ENCODE measurements at places on chromosomes 13 and 19. TPM values are rescaled to one million over a fixed set of nuclear protein-coding genes. Genes with fewer than 3 reads are reported as not detected.
A peak's percentile ranks its signal among the peaks of the same experiment; 100 is the strongest.

GRCh38 chr19:12064590-12065538 lies at the start of gene ZNF844:
TSS of gene ZNF844 (plus strand) at chr19:12064731. CDS start at chr19:12064874, 143 bp downstream.
- DNase-seq, result peak; percentile 97

DNA sequence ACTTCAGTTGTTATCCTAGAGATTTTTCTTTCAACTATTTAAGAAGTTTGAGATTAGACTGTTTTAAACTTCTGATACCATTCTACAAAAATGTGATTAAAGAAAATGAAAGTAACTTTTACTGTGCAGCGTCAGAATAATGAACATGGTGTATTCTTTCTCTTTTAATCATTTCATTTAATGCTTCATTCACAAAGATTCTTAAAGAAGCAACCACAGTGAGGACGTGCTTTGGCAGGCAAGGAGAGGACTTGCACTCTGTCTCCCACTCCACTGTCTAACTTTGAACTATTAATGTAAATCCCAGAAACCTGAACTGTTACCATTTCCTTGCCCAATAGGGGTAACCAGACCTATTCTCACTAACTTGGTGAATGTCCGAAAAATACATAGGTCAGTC lies 137.0 kb downstream of the KCNRG start:
- no peak for DNase-seq

DNA sequence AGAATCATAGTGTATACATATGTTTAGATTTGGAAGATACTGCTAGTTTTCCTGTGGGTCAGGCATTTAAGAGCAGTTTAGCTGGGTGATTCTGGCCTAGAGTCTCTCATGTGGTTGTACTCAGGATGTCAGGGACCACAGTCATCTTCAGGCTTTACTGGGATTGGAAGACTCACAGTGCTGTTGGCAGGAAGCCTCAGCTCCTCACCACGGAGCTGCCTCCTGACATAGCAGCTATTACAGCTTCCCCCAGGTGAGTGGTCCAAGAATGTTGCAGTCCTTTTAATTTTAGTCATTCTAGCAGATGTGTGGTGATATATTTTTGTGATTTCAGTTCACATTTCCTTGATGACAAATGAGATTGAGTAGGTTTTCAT lies 16.9 kb upstream of the GPR18 start:
- no peak for DNase-seq

MEF2B gene
- total RNA-seq, result not detected

DNA sequence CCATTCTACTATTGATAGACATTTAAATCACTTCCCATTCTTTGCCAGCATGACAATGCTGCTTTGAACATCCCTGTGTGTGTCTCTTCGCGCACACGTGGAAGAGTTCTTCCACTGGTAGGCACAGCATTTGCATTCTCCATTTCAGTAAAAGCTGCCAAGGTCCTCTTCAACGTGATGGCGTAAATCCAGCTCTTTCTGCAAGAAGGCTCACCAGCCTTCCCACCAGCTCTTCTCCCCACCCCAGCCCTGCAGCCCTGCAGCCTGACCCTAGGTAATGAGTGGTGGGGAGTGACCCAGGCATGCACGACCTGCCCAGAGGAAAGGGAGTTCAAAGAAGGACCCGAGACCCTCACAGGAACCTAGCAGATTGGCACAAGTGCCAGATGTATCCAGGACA lies 31.7 kb upstream of the FFAR2 start:
- no peak for DNase-seq

DNA sequence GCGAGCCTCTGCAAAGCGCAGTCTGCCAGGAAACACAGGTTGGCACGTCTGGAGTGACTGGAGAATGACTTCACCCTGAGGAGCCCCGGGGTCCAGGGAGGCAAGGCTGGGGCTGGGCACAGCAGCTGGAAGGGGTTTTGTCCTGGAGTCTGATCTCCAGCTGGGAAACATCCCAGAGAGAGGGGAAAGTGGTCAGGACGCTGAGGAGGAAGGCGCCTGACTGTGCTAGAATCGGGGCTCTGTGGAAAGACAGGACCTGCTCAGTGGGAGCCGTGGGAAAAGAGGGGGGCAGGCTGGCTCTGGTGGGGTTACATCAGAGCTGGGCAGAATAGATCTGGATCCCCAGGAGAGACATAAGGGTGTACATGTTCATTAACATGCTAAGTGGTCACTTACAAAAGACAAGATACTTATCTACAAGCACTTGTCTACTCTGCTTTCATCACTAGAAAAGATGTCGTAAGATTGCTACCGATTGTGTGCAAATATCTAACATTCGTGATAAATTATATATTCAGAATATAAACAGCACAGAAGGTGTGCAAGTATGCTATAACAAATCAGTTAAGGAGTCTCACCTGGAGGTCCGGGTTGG lies 106.6 kb downstream of the COL4A1 start:
- DNase-seq, result no peak
